ENCODE measurements at places on chromosomes 13 and 19.

DNA sequence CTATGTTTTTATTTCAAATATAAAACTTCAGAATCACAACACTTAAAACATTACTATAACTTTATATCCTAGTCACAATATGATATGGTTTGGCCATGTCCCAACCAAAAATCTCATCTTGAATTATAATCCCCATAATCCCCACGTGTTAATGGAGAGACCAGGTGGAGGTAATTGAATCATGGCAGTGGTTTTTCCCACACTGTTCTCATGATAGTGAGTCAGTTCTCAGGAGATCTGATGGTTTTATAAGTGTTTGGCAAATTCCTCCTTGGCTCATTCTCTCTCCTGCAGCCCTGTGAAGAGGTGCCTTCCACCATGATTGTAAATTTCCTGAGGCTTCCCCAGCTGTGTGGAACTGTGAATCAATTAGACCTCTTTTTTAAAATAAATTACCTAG, 307.6 kb downstream of the SPRY2 start:
- H3K36me3 ChIP-seq = no peaks in the 10 kb centered on the region
- H3K4me3 ChIP-seq = no peak overlapping the region
- H3K27ac ChIP-seq = no peak overlapping the region
- no peaks in the 10 kb centered on the region for H3K4me1 ChIP-seq

DNA sequence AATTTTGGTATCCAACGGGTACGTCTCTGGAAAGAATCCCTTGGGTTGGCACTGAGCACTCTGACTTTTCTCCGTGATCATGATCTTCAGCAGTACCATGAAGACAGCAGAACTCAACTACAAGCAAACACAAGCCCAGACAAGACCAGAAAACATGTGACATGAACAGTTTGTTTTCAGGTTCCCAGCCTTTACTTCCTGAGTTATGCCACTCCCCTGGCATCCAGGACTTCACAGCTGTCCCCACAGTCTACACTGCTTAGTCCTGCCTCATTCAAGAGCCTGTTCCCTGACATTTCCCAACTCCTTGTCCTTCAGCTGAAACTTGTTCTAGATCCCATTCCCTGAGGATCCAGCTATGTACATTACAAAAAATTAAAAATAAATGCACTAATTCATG, 4.9 kb upstream of the N4BP2L1 start:
- no peak overlapping the region for H3K4me3 ChIP-seq
- DNase-seq = no peak
- H3K27me3 ChIP-seq = no peaks in the 10 kb centered on the region

GRCh38 chr19:29680447-29680846, 15.2 kb downstream of the PLEKHF1 start:
- peaks cover 71% of the 10 kb centered on the region for H3K4me1 ChIP-seq
- H3K36me3 ChIP-seq = no peaks in the 10 kb centered on the region
- peak overlapping the region; percentile 94 for H3K27ac ChIP-seq
- H3K27me3 ChIP-seq = no peaks in the 10 kb centered on the region
- peak overlapping the region; percentile 80 for H3K4me3 ChIP-seq

DNA sequence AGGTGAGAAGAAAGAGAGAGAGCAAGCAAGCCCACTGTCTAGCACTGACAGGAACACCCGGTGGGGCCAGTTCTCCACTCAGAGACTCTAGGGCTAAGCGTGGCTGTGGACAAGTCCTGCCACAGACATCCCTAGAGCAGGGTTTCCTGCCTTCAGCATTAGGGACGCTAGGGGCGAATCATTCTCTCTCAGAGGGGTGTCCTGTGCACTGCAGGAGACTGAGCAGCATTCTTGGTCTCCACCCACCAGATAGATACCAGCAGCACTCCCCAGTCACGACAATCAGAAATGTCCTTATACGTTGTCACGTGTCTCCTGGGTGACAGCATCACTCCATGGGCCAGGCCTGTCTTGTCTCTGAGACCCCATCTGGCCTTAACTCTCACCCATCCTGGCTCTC, 1.5 kb downstream of the OR10H1 start:
- H3K27ac ChIP-seq = no peak overlapping the region
- no peak overlapping the region for H3K4me3 ChIP-seq
- H3K27me3 ChIP-seq = peaks cover 23% of the 10 kb centered on the region
- no peak for DNase-seq

Data from activated T-cell treated with anti-CD3 and anti-CD28 coated beads, Interleukin-2, amount 50 U/mL, for 72 hours (primary cell).